CD4-positive, alpha-beta T cell treated with Interleukin-1 beta for 1 hour (primary cell): ENCODE measurements at places on chromosomes 12 and 14.

- DNase-seq = no peak
Observed at GRCh38 chr12:127455347-127456265, 811.4 kb upstream of the TMEM132C start.

DNA sequence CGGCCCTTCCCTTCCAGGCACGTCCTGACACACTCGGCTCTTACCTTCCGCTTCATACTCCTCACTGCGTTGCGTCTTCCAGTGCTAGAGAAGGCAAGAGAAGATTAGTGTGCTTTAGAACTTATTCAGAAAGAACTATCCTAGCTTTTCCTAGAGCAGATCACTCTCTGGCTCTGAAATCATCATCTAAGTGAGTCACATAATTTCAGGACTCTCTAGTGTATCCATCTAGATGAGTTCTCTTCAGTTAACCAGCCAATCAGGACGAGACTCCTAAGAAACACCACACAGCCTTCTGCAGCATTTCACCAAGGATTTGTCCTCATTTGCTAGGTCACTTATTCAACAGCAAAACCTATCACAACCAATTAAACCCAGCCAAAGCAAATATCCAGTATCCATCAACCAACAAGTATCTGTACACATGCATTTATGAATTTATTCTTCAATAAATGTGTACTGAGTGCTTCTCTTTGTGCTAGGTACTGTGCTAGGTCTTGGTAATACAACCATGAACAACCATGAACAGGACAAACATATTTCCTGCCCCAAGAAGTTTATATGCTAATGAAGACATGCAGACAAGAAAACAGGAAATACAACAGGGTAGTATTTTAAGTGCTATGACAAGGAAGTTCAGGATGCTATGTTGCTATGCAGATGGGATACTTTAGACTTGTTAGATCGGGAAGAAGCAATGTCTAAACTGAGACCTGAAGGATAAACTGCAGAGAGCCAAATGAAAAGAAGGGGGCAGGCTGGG is 52.1 kb downstream of the NIN start:
- no peak for DNase-seq

DNA sequence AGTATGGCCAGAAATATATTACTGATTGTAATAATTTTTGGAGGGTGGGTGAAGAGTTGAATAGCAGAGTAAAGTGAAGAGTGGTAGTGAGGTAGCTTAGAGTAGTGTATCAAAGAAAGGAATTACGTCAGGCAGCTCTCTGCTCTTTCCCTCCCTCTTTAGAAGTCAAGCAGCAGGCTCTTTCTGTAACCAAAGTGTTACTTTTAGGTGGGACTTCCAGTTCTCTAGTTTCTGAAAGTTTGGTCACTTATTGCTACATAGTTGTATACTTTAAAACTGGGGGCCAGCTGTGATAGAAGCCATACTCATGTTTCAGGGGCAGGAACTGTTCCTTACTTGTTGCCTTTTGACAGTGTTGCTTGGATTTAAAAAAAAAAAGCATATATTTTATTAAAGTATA is 30.6 kb downstream of the ATF7IP start:
- peak; percentile 42 for DNase-seq

DNA sequence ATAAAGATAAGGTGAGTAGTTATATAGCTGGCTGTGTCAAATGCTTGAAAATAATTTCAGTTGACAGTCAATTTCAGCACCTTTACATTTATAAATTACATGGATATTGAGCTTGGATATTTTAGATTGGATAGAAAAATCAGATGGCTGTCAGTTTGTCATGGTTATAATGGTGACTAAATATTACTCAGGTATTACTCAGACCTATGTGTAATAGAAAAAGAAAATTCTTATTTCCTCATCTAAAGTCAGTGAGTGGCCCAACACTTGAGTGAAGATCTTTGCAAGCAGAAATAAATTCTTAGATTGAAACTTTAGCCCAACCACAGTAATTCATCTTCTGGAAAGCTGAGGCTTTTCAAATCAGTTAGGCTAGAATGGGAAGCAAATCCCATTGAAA is 354.4 kb downstream of the NAV3 start:
- no peak for DNase-seq

DNA sequence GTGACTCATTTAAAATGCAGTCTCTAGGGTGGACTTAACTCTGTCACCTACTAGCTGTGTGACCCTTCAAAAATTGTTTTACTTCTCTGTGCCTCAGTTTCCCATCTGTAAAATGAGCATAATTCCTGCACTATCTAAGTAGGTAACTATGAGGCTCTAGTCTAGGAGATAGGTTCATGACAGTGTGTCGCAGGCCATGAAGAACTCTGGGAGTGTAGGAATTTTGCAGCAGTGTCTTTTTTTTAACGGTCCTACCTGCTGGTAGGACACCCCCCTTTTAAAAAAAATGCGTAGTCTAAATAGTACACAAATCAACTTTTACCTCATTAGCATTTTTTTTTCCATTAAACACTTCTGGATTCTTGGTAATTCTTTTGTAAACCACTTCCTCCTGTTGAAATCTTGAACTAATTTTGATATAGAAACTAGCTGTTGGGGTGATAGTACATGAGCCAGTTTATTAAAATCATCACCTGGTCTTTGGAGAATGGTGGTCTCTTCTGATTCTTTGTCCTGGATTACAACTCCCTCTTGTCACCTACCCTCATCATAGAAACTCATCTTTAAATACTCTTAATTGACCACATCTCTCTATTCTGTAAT is 86.0 kb upstream of the SLC38A2 start:
- DNase-seq = peak; percentile 7

- no peak for DNase-seq
Observed at GRCh38 chr12:69698769-69699540, at the start of gene BEST3. BEST3 (minus strand) TSS chr12:69699303; CDS start chr12:69697798, 1,505 bp downstream.

DNA sequence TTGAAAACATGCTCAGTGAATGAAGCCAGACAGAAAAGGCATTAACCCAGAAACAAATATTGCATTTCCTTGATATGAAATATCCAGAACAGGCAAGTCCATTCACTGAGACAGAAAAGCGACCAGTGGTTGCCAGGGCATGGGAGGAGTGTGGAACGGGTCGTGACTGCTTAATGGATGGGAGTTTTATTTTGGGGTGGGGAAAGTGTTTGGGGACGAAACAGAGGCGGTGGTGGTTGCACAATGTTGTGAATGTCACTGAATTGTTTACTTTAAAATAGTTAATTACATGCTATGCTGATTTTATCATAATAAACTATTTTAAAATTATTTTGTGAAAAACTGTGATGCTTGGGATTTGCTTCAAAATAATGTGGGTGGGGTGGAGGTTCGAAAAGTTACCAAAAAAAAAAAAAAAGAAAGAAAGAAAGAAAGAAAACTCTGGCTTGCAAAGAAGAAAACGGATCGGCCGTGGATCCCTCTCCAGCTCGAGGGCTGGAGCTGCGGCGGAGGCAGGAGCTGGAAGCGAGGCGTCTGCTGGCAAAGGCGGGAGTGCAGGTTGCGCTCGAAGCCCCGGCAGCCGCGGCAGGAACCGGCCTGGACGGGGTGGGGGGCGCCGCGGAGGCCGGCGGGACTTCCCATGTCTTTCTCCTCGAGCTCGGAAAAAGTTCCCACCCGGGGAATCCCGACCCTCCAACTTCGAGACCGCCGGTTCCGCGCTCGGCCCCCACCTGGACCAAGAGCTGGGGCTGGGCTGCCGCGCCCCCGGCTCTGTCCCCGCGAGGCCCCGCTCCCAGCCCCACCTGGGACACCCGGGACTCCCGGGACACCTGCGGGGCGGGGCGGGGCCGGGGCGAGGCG is 524 bp upstream of the P2RX2 start:
- DNase-seq = no peak

DNA sequence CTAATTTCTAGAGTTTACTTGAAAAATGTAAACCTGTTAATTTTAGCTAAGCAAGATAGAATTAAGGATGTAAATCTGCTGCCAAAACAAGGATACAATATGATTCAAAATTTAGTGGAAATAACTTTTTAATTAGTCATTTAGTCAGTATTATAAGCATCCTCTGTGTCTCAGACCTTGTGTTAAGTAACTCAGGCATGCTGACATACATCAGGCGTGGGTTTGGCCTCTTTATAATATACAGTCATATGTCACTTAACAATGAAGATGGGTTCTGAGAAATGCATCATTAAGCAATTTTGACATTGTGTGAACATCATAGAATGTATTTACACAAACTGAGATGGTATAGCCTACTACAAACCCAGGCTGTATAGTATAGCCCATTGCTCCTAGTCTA is 386.9 kb downstream of the ZFP36L1 start:
- DNase-seq = no peak

DNA sequence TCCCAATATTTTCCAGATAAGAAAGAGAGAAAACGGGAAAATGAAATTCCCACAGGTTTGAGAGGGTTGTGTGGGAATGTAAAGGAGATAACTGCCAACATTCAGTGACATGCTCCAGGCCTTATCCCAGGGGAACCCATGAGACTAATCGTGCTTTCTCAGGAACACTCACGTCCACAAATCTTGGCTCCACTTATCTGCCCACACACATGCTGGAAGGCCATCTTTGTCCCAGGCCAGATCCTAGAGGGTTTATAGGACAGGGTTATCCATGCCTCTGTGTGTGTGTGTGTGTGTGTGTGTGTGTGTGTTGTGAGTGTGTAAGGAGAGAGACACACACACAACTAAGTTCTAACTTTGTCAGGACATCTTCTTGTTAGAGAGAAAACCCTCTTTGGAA is 182.2 kb upstream of the E2F7 start:
- DNase-seq = no peak

- no peak for DNase-seq
Observed at GRCh38 chr12:10408842-10409241, 715 bp downstream of the KLRC4 start.

- DNase-seq = no peak
Observed at GRCh38 chr12:101040936-101041335, 169.1 kb downstream of the SLC5A8 start.

DNA sequence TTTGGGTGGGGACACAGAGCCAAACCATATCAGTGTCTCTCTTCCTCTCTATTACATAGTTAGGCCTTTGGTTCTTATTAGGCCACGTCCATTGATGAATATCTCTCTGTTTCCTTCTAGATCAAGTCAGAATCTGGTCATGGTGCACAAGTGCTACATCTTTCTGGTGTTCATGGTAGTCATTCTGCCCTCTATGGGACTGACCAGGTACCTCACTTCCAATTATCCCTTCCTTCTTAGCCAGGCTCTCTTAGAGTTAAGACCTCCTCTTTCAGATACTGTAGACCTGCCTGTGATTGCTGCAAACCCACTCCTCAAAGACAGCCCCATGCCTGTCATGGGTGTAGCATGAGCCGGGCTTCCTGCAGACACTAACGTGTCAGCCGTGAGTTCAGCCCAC is 25.2 kb downstream of the NGB start:
- DNase-seq = no peak

GRCh38 chr12:104515899-104516298 is 59.2 kb downstream of the CHST11 start:
- no peak for DNase-seq

GRCh38 chr12:42056130-42056529 is 88.5 kb downstream of the GXYLT1 start:
- peak; percentile 4 for DNase-seq

DNA sequence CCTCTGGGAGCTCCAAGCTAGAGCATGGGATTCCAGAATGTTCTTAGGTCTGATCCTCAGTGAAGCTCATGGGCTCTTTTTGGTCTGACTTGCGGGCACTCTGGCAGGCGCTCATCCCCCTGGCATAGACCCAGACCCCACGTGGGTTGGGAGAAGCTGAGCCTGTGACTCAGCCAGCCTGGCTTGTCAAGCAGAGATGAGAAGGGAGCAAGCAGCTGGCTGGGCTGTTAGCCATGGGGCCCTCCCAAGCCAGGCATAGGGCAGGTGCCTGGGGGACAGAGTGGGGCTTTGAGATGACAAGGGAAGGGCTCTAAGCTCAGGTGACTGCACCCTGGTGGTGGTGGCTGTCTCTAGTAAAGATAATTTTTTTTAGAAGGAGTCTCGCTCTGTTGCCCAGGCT is 80.3 kb upstream of the NOS1 start:
- no peak for DNase-seq

DNA sequence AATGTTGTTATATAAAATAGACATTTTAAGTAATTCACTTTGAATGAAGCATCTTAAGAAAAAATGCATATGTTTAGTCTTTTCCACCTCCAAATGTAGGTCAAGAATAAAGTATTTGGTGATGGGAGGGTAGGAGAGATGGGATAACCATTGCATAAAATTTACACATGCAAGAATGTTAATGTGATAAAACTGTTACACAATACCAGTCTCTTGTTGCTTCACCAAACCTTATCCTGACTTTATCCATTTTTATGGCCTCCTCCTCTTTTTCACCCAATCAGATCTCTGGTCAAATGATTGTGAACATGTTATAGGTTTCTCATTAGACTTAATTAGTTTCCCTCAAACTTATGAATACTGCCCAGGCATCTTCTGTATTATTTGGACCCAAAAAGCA is 994.5 kb upstream of the FLRT2 start:
- DNase-seq = no peak

DNA sequence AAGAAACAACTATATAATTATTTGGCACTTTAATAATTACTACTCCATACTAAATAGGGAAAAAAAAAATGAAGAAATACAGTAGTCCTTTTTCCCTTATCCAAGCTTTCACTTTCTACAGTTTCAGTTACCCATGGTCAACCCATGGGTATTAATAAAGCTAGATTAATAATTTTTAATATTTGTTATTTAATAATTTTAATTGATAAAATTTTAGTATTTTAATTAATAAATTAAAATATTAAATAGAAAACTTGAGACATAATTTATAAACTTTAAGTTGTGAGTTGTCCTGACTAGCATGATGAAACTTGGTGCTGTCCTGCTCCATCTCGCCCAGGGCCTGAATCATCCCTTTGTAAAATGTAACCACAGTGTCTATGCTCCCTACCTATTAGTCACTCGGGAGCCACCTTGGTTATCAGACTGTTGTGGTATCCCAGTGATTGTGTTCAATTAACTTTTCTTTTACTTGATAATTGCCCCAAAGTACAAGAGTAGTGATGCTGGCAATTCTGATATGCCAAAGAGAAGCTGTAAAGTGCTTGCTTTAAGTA is 71.8 kb downstream of the PAWR start:
- DNase-seq = no peak

DNA sequence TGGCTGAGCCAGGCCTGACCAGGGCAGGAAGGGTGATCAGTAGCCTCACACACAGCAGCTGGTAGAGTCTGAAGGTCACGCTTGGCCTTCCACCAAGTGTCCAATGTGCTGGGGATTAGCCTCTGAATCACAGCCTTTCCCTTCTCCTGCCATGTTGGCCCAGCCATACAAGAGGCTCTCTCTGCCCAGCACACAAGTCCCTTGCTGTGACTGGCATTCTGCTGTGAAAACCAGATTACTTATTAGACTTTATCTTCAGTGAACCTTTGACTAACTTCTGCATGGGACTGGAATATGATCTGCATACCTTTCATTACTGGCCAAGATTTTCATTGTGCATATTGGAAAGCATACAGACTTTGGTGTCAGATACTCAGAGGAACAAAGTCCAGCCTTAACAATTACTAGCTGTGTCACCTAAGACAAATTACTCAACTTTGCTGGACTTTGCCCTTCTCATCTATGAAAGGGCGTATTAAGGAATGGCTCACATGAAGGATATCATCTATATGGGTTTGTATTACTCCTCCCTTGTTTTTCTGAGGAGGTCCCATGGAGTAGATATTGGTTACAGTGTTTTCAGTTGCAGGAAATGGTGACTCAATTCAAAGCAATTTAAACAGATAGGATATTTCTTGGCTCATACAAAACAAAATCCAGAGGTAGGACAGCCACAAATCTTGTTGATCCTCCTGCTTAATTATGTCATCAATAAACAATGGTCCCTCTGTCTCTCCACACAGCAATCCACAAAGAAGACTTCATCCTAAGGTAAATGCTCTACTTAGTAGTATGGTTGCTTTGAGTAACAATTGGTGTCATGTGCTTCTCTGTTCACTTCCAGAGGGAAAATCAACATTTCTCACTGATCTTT is 99.6 kb downstream of the DYRK2 start:
- DNase-seq = no peak

- no peak for DNase-seq
Observed at GRCh38 chr14:102043251-102044025, 43.4 kb downstream of the HSP90AA1 start.
